ENCODE measurements at places on chromosomes 11 and 22.

GRCh38 chr22:23140385-23140784 lies 1.4 kb downstream of the RSPH14 start:
- DNase-seq = no peak

- no peak for DNase-seq
These were observed 52.6 kb downstream of the PITPNB start for GRCh38 chr22:27866135-27867084.

DNA sequence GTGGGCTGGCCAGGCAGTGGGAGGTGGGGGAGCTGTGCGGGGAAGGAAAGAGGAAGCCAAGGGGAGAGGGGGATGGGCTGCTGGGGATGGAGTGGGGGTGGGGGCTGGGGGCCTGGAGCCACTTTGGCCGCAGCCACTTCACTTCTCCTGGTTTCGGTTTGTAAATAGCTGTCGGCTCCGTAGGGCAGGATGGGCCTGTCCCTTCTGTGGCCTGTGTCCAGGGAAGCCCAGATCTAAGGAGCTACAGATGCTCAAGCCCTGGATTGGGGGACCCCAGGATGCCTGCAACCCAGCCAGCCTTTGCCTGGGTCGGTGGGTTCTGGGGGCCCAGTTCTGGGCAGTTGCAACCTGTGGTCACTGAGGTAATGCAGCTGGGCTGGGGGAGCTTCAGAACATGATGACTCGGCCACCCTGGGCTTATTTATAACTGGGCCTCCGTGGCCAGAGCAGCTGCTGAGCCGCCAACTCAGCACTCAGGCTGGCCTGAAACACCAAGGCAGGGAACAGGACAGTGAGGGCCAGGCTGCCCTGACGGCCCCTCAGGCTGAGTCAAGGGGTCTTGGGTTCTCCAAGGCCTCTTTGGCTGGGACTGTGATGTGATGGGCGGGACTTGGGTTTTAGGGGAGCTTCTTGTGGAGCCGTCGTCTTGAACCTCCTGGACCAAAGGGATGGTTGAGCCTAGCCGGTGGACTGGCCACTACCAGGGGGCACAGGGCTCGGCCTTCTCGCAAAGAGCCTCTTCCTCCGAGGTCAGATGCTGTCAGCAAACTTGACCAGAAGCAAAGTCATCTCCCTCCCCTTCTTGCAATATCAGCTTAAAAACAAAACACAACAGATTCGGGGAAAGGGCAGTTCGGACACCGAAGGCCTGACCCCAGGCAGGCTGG lies 15.0 kb upstream of the SLC39A13 start:
- DNase-seq = no peak

DNA sequence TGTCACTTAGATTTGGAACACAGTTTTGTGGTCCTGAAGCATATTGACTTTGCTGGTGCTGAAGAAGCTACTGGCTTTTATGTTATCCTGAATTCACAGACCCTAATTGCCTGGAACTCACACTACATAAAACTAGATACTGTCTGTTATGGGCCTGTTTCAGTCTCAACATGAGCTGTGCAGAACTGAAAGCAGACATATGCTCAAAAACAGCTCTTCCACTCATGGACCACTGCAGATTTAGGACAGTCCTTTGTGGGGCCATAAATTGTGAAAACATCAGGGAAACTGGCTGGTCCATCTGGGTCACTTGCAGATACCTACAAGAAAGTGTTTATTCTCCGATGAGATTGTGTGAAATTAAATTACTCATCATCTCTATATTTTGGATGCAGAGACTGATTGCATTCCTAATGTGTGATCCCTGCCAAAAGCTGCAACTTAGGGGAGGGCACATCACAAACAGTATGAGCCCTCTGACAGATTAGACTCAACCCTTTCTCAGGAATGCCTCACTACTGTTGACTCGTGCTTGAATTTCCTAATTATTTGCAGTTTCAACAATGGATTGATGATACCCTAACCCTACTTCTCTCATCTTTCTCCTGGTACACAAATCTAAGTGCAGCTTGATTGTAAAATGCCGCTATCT lies 10.2 kb upstream of the CLNS1A start:
- DNase-seq = no peak

GRCh38 chr11:12602421-12602820 lies 71.8 kb upstream of the TEAD1 start:
- no peak for DNase-seq

DNA sequence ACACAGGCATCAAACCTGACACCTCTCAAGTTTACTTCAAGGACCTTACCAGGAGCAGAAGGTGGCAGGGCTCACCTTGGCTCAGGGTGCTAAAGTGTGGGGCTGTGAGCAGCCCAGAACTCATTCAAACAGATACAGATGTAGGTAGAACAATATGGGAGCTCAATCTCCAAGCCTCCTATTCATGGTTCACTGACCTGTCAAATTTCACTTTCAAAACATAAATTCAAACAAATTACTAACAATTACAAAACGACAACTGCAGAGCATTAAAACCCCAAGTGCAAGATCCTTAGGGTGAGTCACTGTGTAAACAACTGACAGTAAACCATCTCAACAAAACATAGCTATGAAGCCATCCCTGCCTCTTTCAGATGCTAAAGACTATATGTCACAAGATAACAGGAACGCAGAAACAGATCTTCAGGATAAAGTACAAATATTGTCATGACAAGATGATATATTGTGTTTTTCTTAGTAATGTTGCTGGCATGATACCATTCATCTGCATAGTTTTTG lies 303.5 kb upstream of the ANO3 start:
- no peak for DNase-seq

- DNase-seq = no peak
These were observed 14.4 kb downstream of the NECTIN1 start for GRCh38 chr11:119714590-119714989.

DNA sequence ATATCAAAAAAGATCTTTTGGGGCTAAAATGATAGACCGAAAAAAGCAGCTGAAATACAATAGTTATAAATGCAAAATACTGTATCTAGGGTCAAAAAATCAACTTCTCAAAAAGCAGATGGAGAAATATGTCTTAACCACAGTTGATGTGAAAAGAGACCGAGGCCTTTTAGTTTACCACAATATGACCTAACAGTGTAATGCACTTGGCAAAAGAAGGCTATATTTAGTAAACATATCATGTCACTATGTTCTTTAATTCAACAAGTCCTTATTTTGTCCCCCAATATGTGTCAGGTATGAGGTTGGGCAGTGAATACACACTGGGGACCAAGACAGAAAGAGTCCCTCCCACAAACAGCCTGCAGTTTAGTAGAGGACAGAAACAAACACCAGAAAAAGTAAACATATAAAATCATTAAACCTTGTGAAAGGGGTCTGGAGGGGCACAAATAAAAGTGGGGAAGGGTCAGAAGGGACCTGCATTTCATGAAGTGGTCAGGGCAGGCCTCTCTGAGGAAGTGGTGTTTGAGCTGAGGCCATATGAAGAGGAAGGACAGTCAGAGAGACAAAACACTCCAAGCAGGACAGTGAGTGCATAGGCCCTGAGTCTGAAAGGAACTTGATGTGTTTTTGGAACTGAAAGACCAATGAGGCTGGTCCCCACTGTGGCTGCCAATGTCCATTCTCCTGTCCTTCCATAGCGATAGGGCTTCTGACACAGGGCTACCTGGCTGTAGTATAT lies 53.4 kb downstream of the LIF start:
- DNase-seq = no peak

GRCh38 chr11:69292221-69292648 lies 1.7 kb upstream of the MYEOV start:
- peak; percentile 55 for DNase-seq

DNA sequence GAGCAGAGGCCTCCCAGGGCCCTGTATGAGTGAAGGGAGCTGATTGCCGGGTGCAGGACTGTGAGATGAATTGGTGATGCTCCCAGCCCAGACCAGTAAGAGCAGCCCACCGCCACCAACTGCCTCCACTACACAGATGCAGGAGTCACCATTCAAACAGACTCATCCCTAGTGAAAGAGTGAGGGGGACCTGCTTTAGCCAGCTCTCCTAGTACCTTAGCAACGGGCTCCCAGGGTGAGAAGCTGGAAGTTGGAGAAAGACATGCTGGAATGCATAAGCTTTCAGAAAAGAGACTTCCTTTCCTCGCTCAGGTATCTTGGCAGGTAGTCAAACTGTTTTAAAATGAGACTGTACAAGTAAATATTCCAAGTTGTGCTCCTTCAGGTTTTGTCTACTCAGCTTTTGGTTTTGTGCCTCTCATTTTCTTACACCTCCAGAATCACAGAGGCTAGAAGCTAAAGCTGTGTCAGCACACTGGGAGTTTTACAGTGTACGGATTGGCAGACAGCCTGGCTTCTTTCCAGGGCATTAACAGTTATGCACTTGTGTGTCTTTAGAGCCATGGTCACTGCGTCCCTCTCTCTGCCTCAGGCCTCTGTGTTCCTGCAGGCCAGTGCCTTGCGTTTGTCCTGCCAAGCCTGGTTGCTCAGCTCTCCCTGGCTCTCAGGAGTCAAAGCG lies 146.2 kb downstream of the ATXN10 start:
- DNase-seq = no peak

GRCh38 chr11:122204206-122204605 lies 88.2 kb upstream of the BLID start:
- no peak for DNase-seq

GRCh38 chr22:25979968-25980367 lies 189.3 kb upstream of the SEZ6L start:
- no peak for DNase-seq

- DNase-seq = no peak
These were observed 29.9 kb downstream of the RNF169 start for GRCh38 chr11:74778581-74778980.

- no peak for DNase-seq
These were observed 43.3 kb upstream of the ANO1 start for GRCh38 chr11:70034740-70035365.

DNA sequence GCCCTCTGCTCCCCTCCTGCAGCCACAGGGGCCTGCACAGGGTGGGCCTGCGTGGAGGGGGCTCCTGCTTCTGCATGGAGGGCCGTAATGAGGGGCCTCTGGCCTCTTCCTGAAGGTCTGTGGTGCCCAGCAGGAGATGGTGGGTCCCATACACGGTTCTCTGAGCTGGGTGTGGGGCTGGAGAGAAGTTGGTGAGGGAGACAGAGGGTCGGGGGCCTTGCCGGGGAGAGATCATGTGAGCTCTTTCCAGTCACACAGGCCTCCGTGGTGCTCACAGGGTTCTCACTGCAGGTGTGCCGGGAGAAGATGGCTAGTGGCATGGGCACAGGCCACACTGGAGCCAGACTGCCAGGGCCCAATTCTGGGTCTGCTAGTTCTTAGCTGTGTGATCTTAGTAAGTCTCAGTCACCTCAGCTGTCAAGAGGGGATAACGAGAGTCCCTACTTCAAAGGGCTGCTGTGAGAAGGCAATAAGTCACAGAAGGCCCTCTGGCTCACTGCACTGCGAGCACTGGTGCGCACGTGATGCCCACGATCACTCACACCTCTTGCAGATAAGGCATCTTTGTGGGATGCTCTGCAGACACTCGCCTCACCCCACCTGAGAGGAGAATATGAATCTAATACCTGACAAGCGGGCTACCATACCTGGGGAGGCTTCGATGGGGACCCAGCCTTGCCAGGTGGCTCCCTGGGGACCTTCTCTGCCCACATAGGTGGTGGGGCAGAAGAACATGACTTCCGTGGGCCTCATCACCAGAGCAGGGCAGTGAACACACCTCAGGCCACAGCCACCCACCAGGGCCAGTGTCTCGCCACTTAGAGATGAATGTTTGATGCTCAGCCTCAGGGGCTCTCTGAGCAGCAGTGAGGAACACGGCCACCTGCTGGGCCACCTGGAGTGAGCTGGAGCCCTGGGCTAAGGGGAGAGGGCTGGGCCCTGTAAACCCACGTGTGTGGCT lies 14.5 kb downstream of the KCNC1 start:
- DNase-seq = no peak

GRCh38 chr11:124837491-124837856 lies 27.8 kb upstream of the ROBO3 start:
- no peak for DNase-seq

- DNase-seq = no peak
These were observed 35.2 kb downstream of the MAML2 start for GRCh38 chr11:96307776-96308140.

GRCh38 chr11:32586576-32587190 lies 3.1 kb downstream of the EIF3M start:
- no peak for DNase-seq

- DNase-seq = no peak
These were observed 3.2 kb upstream of the BUD13 start for GRCh38 chr11:116775975-116776374.

- DNase-seq = no peak
These were observed 9.2 kb upstream of the AIFM3 start for GRCh38 chr22:20957683-20958431.

DNA sequence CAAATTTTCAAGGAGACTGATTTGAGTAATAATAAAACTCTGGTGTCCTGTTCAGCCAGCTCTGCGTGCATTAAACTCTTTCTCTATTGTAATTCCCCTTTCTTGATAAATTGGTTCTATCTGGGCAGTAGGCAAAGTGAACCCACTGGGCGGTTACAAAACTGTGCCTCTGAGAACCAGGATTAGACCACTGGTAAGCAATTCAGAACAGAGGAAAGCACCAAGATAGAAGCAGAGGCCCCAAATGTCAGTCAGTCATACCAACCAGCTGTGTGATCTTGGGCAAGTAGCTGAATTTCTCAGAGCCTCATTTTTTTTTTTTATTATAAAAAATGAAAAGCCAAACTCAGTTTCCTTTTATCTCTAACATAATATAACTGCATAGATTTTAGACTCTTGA lies 54.9 kb downstream of the TRIM44 start:
- no peak for DNase-seq

- DNase-seq = no peak
These were observed 282.7 kb upstream of the CCDC179 start for GRCh38 chr11:23143022-23143421.

- no peak for DNase-seq
These were observed 84.4 kb downstream of the DENND5A start for GRCh38 chr11:9180784-9181183.

- no peak for DNase-seq
These were observed 111.2 kb upstream of the ALX4 start for GRCh38 chr11:44421090-44421675.

DNA sequence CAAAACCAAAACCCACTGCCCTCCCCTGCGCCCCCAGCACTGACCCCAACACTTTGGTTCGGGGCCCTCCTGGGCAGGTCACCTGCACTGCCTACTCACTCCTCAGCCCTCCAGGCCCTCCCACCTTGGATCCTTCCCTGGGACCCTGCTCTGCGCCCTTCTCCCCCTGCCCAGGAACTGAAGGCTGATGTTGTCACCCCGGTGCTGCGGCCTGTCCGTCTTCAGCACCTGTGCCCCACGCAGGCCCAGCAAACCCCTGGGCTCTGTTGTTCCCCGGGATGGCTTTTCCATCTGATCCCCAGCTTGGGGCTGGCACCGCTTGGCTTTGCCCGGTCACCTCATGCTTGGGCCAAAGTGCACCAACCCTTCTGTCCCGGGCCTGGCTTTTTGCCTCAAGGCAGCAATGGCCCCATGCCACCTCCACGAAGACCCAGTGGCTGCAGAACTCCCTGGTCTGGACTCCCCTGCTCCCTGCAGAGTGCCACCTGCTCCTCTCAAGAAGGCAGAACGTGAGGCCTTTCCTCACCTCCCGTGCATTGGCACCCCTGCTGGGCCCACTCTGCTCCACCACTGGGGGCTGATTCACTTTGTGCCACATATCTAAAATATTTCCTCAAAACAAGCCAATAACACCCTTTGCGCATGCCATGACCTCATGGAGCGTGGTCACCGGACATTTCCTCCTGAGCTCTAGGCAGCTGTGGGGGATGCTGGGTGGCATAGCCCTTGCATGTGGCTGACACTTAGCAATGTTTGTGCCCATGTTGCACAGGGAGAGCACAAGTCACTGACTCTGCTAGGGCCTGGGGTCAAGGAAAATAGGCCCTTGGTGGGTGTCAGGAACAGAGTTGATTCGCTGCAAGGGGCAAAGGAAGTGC lies 8.8 kb downstream of the PPM1F start:
- DNase-seq = no peak

- DNase-seq = no peak
These were observed 107.1 kb downstream of the OPCML start for GRCh38 chr11:133425245-133425644.
